Hematopoietic multipotent progenitor cell treated with erythropoietin and hydrocortisone succinate and interleukin-3 and kit ligand, for 15 days (in vitro differentiated cells): ENCODE measurements at places on chromosomes 3 and 15.

- DNase-seq = no peak
Measured at GRCh38 chr15:68552344-68552743, 26.4 kb upstream of the CORO2B start.

DNA sequence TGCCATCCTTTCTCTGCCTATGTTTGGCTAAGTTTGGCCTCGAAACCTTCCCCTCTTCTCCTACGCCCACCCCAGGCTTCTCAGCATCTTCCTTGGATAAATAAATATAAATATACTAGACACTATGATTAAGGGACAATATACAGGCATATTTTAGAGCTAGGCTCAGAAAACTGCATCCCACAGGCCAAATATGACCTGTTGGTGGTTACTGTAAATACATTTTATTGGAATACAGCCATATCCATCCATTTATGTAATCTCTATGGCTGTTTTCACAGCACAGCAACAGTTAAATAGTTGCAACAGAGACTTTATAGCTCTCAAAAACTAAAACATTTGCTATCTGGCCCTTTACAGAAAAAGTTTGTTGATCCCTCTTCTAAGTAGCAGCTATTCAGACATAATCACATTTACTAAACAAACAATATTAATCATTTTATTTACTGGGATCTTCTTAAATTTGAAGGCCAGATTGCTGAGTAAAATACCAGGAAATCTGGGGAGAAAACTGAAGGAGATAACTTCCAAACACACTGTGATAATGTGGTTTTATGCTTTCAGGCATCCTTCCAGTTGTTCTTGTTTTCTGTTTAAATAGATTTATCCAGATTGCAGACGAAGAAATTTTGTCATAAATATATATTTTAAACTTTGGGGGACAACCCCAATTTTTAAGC lies 269.7 kb upstream of the THRB start:
- DNase-seq = no peak

DNA sequence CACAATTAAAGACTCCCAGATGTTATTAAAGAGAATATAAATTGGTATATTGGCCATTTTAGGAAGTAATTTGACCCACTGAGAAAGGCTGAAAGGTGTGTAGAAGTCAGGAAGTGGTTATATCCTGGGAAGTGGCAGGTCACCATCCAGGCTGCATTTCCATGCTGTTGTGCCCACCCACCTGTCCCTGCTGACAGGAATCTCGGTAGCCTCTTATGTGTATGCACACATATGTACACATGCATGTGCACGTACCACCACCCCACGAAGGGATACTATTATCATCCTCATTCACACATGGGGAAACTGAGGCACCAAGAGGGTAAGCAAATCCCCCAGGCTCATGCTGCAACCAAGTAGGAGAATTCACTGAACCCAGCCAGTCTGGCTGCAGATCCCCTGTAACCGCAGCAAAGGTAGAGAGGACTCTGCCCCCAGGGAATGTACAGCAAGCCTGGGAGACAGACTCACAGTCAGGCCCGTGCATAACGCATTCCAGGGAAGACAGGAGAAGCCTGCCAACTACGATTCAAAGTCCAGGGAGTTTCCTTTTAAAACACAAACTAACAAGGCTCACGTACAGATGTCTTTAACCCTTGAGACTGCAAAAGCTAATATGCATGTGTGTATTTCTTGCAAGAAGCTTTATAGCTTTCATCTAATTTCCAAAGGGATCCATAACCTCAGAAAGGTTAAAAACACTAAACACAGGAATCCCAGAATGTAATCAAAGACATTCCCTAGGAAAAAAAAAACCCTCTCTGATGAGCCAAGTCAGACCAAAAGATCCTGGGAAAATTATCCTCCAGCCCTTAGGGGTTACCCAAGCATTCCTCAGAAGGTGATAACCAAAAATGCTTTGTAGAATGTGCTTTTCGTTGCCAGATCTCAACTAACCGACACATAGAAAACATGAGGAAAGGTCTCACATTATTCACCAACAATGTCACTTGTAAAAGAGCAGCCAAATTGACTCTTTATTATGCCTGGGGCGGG lies 129.6 kb downstream of the ADAMTS17 start:
- no peak for DNase-seq

DNA sequence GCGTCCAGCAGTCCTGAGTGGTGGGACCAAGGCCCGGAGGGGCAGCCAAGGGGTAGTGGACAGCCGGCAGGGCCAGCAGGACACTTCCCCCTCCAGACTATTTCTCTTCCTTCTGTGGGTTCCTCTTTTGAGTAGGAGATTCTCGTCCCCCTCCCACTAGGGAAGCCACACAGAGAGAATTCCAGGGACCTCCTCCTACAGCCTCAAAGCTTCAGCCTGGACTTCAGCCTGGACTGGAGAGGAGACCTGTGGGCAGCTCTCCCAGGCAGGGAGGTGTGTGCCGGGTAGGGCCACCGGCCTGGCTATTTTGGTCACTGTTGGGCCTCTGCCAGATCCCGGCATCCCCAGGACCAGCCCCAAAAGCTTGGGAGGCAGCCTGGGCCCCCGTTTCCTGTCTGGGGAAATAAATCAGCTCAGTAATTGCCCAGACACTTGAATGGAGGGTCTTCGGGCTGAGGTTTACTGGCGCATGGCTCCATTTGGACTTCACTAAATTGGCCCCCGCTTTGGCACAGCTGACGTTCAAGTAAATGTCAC lies 1.3 kb downstream of the SLC6A6 start:
- no peak for DNase-seq
